ENCODE measurements at places on chromosomes 4 and X. TPM values are rescaled to one million over a fixed set of nuclear protein-coding genes. Genes with fewer than 3 reads are reported as not detected.

DNA sequence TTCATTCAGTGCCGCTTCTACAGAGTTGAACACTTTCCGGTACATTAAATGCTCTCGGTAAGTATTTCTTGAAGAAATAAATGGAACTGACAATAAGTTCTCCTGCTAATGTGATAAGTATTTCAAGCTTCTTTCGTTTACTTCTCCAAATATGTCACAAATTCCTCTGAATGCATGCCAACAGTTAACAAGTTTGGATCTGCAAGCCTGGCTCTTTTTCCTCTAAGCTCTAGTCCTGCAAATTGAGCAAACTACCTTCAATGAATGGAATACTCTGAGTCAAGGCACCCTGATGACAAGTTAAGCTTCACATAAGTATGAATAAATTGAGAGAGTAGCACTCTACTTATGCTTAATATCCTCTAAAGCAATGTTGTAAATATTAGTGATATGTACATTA lies 403.6 kb downstream of the PDGFC start:
- no peak for DNase-seq

GRCh38 chr4:67048530-67048929 lies 496.8 kb downstream of the CENPC start:
- no peak for DNase-seq

DNA sequence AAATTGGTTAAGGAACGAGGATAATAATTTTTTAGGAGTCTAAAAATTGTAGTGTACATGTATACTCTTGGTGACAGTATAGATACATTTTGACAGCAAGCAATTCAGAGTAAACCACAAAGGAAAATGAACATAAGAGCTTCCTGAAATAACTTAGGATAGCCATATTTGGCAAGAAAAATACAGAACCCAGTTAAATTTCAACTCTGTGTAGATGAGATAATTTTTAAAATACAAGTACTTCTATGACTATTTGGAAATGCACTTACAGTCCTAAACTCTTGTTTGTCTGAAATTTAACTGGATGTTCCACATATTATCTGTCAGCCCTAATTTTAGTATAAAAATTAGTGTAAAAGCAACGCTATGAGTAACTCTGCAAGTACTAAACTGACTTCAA lies 124.4 kb upstream of the PCDH18 start:
- no peak for DNase-seq

GRCh38 chrX:130109429-130110378 lies 593 bp downstream of the ELF4 start:
- no peak for DNase-seq

GRCh38 chr4:86043755-86044592 lies 315.9 kb downstream of the MAPK10 start:
- no peak for DNase-seq

GRCh38 chrX:22666441-22666840 lies 333.3 kb upstream of the DDX53 start:
- DNase-seq = no peak

DNA sequence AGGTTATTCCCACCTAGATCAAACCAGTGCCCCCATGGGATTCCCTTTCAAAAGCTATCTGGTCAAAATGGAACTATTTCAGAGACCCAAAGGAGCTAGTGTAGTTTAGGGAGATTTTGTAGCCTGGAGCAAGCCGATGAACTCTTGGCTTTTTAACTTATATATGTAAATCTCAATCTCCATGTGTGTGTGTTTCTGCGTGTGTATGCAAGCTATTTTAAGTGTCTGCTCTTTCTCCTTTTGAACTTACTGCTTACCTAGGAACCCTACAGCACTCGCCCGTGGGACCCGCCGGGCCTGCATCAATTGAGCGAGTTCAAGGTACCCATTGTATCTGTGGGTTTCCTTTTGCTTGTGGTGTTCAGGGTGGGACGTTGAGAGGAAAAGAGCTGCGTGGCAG lies 10.4 kb downstream of the CSTF2 start:
- no peak for DNase-seq

DNA sequence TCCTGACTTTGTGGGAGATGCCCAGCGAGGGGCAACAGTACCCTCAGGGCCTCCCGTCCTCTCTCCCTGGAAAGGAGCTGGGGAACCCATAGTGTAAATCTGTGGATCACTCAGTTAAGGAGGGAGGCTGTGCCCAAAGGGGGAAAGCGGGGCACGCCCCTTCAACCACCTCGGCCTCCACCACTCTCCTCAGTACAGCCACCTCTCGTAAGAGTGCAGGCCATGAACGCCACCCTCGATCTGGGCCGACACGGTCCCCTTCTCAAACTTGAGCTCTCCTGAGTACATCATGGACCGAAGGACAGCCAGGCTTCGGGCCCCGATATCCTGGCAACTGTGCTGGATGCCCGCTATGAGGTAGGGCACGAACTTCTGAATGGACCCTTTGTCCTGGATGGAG lies 221.8 kb upstream of the ATP6AP2 start:
- no peak for DNase-seq

DNA sequence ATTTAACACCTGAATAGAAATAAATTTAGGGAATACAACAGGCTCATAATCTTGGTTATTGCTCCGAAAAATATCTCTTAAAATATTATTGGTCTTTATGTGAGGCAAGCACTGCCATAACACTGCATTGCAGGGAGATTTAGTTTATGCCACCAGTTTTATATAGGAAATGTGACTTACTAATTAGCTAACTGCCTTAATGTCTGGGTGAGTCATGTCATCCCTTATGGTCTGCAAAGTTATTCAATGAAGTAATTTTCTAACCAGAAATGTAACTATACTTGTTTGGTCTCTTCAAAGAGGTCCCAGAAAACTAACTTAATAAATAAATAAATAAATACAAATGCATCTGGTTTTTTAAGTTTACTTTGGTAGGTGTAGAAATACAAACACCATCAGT lies 597.2 kb downstream of the GALNTL6 start:
- no peak for DNase-seq

DNA sequence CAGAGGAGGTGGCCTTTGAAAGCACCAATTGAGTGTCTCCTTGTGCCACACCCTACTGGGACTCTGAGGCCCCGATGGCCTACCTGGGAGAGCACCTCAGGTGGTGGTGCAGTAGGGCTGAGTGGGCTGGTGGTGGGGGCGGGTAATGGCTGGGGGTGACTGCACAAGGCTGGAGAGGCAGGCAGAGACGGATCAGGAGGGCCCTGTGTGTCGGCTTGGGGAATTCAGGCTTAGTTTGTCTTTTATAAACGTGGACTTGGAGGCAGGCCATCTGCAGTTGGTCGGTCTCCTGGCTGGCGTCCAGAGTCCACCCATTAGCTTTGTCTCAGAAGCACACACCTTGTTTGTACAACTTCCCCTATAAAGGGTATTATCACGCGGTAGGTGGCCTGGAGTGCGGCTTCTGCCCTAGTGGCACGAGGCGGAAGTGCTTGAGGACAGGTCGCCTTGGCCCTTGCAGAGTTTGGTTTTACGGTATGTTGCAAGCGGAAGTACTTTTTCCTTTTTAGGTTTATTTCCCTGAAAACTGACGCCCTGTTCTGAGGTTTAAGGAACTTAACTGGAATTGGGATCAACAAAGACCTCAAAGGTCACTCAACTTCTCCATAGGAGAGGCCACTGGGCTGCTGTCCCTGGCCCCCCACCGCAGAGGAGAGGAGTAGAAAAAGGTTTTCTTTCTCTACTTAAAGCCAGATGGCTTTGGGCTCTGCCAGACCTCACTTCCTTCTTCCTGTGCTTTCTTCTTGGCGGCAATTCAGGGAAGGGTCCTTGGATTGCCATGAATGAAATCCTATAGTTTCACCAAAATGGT lies 8.0 kb downstream of the TBC1D14 start:
- DNase-seq = no peak

DNA sequence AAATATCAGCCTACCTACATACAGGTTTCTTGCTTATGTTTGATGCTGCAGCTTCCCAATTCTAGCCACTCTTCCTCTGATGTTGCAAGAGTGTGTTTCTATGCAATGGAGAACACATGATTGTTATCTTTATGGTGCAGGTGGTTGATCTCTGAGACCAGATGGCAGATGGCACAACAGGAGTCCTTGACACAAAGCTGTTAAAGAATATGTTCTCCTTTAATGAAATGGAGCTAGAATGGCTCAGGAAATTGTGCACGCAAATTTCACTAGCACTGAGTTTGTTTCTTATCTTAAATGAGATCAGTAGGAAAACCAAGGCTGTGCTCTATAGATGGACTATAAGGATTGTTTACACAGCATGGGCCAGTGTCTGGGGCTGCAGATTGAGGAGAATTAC lies 29.9 kb upstream of the TTC29 start:
- DNase-seq = no peak

DNA sequence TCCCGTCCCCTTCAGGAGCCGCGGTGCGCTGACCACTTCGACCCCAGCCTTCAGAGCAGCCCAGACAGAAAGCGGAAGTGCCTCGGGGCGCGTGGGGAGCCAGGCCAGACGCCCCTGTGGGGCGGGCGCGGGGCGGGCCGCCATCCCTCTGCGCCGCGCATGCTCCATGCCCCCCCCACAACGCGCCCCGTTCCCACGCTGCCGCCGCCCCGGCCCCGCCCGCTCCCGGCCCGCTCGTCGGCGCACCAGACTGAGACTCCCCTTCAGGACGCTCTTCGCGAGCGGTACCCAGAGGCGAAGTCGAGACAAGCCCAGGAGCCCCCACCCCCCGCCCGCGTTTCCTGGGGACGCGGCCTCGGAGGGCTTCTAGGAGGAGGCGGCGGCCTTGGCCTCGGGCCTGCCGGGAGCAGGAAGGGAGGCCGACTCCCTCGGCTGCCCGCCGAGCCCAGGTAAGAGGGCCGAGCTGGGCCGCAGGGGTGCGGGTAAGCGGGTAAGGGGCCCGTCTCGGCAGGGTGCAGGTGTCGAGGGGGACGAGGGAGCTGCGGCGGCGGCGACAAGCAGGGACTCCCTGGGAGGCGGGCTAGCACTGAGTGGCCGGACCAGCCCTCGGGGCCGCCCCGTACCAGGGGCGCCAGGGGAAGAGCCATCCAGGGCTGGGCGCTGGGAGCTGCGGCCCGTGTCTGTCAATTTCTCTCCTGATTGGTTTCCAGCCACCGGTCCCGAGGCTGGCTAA lies at the start of gene ZFP92:
Gene ZFP92 (plus strand): TSS at position 218 of the 733 bp plus-strand sequence. CDS start 6,851 bp downstream, outside the sequence.
- peak; percentile 19 for DNase-seq

DNA sequence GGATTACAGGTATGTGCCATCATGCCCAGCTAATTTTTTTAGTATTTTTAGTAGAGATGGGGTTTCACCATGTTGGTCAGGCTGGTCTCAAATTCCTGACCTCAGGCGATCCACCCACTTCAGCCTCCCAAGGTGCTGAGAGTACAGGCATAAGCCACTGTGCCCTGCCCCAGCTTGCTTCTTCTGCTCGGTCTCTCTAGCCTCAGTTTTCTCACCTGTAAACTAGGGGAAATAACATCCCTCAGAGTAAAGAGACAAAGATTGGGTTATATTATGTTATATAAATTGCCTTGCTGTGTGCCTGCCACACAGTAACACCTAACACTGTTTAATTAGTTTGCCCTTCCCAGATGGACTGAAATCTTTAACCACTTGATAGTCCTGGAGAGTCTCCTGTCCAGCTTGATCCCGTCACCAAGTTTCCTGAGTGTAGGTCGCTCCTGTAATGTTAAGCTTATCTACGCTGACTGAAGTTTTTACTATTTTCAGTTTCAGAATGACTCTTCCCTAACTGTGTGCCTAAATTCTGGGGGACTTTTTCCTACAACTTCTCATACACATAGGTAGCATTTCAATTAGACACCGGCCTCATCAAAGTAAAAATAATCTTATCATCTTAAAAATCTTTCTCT lies 412.7 kb upstream of the TENM3 start:
- DNase-seq = no peak

- DNase-seq = no peak
Observed at GRCh38 chr4:119210775-119211174, 1.7 kb upstream of the USP53 start.

DNA sequence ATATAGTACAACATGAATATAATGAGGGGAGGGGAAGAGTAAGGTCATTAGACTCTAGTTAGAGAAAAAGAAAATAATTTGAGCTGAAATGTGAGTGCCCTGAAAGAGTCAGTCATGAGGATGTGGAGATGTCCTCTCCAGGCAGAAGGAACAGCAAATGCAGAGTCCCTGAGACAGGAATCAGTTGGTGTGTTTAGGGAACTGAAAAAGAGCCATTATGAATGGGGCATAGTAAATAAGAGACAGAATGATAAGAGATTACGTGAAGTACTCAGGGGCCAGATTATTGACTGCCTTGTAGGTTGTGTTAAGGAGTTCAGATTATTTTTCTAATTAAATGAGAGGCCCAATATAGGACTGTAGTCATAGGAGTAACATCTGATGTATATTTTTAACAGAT lies 147.0 kb downstream of the PDLIM5 start:
- DNase-seq = no peak

- DNase-seq = no peak
Observed at GRCh38 chrX:49040376-49040955, 2.7 kb downstream of the TFE3 start.

GRCh38 chrX:8692871-8693270 lies 39.1 kb downstream of the ANOS1 start:
- DNase-seq = no peak

DNA sequence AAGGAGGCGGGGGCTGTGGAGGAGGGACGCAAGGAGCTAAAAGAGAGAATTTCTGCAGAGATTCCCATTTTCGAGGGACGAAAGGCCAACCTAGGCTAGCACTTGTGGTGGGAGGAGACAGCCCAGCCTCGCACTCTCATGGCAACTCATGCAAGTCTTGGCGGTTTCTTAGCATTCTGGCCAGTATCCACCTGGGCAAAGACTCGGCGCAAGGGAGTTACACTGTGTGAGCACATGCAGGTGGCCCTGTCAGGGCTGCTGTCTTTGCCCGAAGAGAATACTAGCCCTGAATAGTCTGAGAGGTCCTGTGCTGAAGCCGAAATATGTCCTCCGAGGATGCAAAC lies 15.5 kb downstream of the MCF2 start:
- no peak for DNase-seq

DNA sequence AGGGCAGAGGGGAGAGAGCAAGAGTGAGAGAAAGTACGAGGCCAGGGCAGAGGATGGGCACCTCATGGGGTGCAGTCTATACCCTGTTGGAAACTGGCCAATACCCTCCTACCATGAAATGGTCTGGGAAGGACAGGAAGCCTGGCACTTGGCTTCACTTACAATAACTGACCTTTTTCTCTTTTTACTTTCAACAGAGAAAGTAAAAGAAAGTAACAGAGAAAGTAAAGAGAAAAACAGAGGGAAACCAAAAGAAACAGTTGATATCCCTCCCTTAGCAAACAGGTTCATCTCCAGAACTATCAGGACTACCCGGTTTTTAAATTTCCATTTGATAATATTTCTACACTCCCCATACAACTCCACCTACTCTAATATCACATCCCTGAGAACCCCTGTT lies 20.6 kb downstream of the ARL13A start:
- DNase-seq = no peak

Gene NXF2
- total RNA-seq = not detected

Gene TENM3
- not detected for total RNA-seq

Gene IRF2
- total RNA-seq = 33.5 TPM

Gene TREX2
- total RNA-seq = 3.3 TPM

Gene ADH1A
- total RNA-seq = not detected

Gene BEND2
- 11.9 TPM for total RNA-seq

Gene CT45A5
- total RNA-seq = not detected

Gene OPRPN
- total RNA-seq = not detected

Gene SPATA4
- total RNA-seq = not detected

Gene KLHL13
- total RNA-seq = 0.96 TPM

Gene PPID
- 18.8 TPM for total RNA-seq

Gene CYLC1
- total RNA-seq = not detected

Gene BMP3
- not detected for total RNA-seq

Gene OCIAD2
- total RNA-seq = 54.1 TPM
